T-helper 9 cell (primary cell): ENCODE measurements at places on chromosomes 16 and 17.

DNA sequence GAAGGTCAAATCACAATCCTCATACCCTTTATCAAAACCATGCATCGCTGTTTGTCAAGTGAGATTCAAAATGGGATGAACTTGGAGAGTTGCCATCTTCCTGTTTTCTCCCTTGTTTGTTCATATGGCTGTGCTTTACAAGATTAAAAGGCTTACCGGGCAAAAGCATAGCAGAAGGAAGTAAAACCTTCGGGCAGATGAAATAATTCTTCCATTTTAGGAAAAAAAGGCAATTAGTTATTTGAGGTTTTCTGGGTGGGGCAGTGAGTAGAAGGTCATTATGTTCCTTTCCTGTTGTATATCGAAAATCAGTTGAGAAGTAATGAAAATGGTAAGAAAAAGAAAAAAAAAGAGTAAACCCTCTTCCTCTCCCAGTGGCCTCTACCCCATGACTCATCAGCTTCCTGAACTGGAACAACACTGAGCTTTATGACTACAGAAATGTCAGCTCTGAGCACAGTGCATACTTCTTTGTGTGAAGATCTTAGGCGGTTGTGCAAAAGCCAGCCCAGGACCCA lies 369.2 kb downstream of the CDH13 start:
- DNase-seq: no peak

DNA sequence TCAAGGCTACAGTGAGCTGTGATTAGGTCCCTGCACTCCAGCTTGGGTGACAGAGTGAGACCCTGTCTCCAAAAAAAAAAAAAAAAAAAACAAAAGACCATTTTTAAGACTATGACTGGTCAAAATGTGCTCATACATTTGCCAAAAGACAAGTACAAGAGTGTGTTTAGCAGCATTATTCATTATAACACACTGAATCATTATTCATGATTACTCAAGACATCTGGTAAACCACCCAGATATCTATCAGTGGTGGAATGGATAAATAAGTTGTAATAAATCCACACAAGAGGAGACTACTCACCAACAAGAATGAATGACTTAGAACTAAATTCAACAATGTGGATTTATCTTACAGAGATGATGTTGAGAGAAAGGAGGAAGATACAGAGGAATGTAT lies 716.3 kb downstream of the MAF start:
- DNase-seq: no peak

GRCh38 chr17:2064980-2065785 lies 10.3 kb downstream of the HIC1 start:
- DNase-seq: no peak

GRCh38 chr16:3133844-3134243 lies 985 bp upstream of the ZNF213 start:
- DNase-seq: no peak

GRCh38 chr17:18280249-18280648 lies 19.8 kb downstream of the MIEF2 start:
- DNase-seq: no peak

- no peak for DNase-seq
These were observed 5.4 kb downstream of the TPSD1 start for GRCh38 chr16:1261131-1261892.

GRCh38 chr17:21452377-21453143 lies 76.4 kb downstream of the KCNJ12 start:
- DNase-seq: no peak

GRCh38 chr17:78650093-78650715 lies 73.0 kb upstream of the DNAH17 start:
- DNase-seq: no peak

DNA sequence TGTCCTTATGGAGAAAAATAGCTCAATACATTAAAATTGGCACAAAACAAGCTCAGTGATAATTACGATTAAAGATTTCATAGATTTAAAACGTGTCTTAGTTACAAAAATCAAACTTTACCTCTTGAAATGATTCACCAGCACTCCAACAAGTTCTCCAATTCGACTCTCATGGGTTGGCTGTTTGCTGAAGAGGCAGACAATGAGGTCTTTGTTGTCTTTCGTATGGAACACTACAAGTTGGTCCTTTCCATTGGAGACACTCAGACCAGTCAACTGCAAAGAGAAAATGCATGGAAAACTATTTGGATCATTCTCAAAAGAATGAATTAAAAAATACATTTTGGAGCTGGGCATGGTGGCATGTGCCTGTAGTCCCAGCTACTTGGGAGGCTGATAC lies 118.2 kb downstream of the CDK5R1 start:
- no peak for DNase-seq

DNA sequence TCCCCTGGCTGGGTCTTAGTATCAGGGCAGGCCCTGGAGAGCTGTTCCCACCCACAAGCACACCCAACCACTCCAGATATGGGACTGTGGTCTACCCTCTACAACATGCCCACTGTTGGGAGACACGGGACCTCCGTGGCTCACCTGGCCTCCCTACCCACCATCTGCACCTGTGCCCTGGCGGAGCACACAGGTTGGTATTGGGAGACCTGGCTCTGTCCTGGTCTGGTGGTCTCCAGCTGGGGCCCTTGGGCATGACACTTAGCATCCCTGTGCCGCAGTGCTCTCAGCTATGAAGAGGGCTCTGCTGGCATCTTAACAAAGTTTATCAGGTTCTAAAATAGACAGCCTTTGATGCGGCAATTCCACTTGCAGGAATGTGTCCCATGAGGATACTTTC lies 5.8 kb downstream of the C16orf95 start:
- DNase-seq: no peak

GRCh38 chr16:85474621-85475217 lies 138.4 kb upstream of the GSE1 start:
- no peak for DNase-seq

GRCh38 chr16:87421003-87421912 lies 29.1 kb downstream of the MAP1LC3B start:
- no peak for DNase-seq

DNA sequence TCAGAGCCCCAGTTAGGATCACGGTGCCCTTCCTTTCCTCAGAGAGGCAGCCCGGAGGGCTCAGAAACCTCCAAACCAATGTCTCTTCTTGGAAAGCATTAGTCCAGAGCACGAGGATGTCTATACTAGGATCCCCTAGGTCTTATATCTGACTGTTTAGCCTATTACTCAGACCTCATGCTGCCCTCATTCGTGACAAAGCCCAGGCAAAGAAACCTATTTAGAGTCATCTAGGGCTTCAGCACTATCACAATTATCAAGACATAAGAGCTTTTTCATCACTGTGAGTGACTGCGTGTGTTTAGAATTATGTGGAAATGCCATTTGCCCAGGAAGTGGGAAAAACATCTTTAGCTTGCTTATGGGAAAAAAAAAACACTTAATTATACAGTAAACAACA lies 159.8 kb upstream of the NOL11 start:
- DNase-seq: no peak

GRCh38 chr17:49570540-49571242 lies 5.0 kb upstream of the NXPH3 start:
- DNase-seq: no peak

DNA sequence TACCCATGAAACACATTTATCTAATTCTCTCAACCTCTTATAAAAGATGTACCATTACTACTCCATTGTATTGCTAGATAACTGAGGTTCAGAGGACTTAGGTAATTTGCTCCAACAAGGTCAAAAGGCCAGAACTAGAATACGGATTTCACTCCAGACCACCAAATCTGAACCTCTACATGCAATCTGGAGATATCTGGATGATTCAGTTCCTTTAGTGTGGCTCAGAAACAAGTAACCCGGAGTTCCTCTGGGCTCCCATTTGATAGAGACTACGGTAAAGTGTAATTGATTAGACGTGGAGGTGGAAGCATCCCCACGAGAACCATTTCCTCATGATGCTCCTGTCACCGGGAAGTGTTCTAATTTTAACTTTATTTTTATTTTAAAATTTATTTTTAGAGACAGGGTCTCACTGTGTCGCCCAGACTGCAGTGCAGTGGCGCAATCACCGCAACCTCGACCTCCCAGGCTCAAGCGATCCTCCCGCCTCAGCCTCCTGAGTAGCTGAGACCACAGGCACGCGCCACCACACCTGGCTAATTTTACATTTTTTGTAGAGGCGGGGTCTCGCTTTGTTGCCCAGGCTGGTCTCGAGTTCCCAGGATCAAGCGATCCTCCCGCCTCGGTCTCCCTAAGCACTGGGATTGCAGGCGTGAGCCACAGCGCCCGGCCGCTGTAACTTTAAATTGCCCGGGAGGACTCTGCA lies 608 bp upstream of the COX10 start:
- no peak for DNase-seq

GRCh38 chr17:13263746-13264145 lies 245.9 kb upstream of the ELAC2 start:
- no peak for DNase-seq

- peak; percentile 96 for DNase-seq
These were observed at the start of gene NUFIP2 for GRCh38 chr17:29293890-29294579. Gene NUFIP2, minus strand, starts transcription at chr17:29294148. Its CDS starts 89 bp downstream, at chr17:29294059.

- no peak for DNase-seq
These were observed 2.3 kb downstream of the OXLD1 start for GRCh38 chr17:81664051-81664470.

DNA sequence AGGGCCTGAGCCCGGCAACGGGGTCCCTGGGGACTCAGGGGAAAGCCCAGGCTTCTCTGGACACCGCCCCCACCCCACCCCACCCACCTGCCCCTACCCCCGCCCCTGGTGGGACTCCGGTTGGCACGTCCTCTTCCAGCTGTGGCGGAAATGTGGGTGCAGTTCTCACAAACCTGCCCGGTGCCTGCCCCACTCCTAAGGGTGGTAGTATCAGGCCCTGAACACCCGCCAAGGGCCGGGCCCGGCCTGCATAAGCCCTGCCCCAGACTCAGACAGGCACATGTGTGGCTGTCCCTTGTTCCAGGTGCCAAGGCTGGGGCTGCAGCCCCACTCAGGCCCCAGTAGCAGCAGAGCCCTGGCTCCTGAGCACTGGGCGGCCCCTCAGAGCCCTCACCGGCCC lies 58.1 kb downstream of the ACTG1 start:
- no peak for DNase-seq

- DNase-seq: no peak
These were observed 43.6 kb downstream of the RHOT1 start for GRCh38 chr17:32185875-32186274.

GRCh38 chr17:80393961-80394360 lies 21.0 kb upstream of the ENDOV start:
- DNase-seq: no peak

DNA sequence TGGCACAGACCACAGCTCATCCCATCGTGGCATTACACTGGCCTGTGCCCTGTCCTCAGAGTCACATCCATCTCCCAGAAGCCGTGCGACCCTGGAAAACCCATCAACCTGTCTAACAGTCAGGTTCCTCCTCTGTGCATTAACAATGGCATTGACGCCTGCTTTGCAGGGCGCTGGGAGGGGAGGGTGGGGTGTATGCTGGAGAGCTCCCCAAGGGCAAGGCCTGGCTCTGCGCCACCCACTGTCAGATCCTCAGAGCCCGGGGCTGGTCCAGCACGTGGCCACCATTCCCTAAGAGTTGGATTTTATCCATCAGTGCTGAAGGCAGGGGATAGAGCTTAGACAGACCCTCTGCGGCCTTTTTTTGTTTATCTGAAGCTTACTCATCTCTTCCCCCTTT lies 28.7 kb downstream of the NOS2 start:
- DNase-seq: no peak

DNA sequence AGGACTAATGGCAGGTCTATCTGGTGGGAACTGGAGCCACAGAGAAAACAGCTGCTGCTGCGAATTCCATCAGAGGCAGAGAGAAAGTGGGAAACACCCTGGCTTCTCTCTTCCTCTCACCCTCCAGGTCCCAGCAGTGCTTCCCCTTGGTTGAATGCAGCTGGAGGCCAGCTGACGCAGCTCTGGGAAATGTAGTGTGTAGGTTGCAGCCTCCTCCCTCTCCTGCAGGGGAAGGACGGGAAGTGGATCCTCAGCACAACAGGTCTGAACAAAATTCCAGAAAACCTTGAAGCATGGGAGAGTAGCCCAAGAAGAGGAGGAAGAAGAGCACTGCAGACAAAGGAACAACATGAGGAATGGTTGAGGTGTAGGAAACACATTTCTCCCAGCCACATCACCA lies 67.8 kb upstream of the MMP2 start:
- no peak for DNase-seq

GRCh38 chr16:65510850-65511249 lies 389.0 kb upstream of the CDH11 start:
- no peak for DNase-seq

GRCh38 chr17:8359769-8360168 lies 16.7 kb downstream of the KRABD2 start:
- no peak for DNase-seq

GRCh38 chr17:41377546-41377945 lies 4.6 kb downstream of the KRT34 start:
- no peak for DNase-seq

GRCh38 chr17:45265821-45266220 lies 3.9 kb upstream of the SPATA32 start:
- no peak for DNase-seq

DNA sequence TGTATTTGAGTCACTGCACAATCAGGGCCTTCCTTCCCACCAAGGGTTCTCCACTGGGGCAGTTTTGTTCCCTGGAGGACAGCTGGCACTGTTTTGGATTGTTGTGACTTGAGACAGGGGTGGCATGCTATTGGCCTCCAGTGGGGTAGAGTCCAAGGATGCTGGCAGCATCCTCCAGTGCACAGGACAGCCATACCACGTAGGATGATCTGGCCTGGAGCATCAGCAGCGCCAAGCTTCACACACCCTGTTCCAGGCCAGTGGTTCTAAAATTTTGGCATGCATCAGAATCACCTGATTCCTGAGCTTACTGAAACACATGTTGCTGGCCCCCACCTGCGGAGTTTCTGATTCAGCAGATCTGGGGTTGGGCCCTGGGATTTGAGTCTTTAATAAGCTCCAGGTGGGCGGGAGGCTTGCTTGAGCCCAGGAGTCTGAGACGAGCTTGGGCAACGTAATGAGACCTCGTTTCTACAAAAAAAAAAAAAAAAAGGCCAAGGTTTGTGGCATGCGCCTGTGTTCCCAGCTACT lies 83.2 kb downstream of the MGAT5B start:
- DNase-seq: no peak

DNA sequence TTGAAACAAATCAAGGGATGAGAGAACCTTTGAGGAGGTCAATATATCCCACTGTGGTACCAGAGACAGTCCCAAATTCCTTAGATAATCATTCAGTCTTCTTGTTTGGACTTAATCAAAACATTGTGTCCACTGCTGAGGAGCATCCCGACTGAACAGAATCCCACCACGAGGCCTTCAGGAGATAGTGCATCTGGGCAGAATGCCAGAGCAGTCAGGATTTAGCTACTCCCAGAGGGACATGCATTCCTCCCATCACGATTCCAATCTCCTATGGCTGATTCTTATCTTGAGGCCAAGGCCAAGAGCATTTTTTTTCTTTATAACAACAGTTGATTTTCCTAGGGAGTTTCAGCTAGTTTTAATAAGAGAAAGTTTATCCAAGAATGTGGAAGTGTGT lies 87.4 kb upstream of the COX10 start:
- DNase-seq: no peak
